ENCODE measurements at places on chromosomes 3 and 15.

DNA sequence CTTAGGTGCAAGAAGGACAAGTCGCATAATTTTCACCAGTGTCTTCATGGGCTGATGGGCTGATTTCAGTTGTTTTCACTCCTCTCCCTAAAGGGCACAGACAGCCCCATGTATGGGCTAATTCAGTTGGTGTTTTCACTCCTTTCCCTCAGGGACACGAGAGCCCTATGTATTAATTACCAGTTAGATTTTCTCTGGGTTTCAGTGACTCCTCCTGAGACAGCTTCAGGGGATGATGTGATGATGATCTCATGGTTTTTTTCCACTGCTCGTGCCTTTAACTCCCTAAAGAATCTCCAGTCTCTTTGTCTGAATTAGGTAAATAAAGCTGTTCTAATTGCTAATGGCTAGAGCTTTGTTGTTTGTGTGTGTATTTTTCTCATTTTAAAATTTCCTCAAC is 9.9 kb downstream of the RAMAC start:
- DNase-seq, result no peak

DNA sequence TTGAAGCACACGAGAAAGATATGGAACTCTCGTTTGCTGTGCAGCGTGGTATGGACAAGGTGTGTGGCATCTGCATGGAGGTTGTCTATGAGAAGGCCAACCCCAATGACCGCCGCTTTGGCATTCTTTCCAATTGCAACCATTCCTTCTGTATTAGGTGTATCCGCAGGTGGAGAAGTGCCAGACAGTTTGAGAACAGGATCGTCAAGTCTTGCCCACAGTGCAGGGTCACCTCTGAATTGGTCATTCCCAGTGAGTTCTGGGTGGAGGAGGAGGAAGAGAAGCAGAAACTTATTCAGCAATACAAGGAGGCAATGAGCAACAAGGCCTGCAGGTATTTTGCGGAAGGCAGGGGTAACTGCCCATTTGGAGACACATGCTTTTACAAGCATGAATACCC is 1.2 kb downstream of the MKRN3 start:
- DNase-seq, result no peak

- no peak for DNase-seq
Measured at GRCh38 chr3:196634224-196634623, 5.3 kb upstream of the NRROS start.

GRCh38 chr3:193824365-193824764 is 231.4 kb downstream of the OPA1 start:
- DNase-seq, result no peak

DNA sequence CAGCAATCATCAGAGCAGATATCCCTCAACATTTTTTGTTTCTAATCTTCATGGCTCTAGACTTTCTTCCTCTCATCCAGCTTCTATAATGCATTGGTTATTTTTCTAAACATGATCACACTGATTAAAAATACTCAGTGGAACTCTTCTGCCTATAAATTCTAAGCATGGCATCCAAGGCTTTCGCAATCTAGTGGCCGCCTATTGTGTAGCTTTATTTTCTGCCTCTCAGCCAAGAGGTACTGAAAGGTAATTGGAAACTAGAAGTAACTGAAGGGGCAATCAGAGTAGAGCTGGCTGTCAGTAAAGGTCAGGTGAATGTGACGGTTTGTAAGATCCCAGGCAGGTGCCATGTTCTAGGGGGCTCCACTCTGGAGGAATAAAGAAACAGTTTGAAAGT is 33.4 kb downstream of the OXSM start:
- DNase-seq, result no peak

Measured in SW 1271 (cell line).